ENCODE measurements at places on chromosomes 6 and 20.

DNA sequence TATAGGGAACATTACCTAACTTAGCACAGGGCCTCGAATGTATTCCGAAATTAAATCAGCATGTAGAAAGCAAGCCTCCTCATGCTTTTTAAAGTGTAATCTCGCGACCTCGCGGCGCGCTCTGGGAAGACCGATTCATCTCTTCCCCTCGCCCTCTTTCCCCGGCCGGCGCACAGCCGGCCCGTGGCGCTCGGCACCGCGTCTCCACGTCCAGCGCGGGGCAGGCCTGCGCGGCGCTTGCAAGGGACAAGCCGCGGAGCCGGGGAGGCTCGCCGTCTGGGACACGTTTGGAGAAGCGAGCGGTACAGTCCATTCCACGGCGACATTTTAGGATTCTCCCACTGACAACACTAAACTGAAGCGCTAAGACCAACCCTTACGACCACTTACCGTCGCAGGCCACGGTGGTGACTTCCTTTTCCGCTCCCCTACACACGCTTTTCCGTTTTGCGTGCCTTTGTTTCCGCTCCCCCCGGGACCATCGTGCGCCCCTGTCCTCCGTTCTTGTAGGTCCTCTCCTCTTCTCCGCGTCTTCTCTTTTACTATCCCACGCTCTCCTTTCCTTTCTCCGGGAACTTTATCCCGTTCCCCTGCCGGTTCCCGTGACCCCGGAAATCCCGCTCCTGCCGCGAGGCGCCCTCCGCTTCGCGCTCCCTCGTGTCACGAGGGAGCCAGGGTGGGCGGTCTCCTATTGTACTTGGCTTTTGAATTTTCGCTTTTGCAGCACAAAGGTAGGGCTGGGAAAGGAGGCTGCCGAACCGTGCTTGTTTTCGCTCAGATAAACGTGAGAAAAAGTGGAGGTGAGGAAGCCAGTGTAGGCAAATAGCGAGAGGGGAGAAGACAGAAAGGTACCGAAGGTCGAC is at the start of gene ECHDC1:
ECHDC1 (minus strand) TSS at position 664 of the 863 bp plus-strand sequence. CDS start 12,581 bp downstream, outside the sequence.
- peak; percentile 56 for DNase-seq

- peak; percentile 81 for DNase-seq
Observed at GRCh38 chr6:74137911-74138310, 441.9 kb downstream of the CD109 start.

- DNase-seq = no peak
Observed at GRCh38 chr6:3269281-3269975, 10.7 kb downstream of the PSMG4 start.

DNA sequence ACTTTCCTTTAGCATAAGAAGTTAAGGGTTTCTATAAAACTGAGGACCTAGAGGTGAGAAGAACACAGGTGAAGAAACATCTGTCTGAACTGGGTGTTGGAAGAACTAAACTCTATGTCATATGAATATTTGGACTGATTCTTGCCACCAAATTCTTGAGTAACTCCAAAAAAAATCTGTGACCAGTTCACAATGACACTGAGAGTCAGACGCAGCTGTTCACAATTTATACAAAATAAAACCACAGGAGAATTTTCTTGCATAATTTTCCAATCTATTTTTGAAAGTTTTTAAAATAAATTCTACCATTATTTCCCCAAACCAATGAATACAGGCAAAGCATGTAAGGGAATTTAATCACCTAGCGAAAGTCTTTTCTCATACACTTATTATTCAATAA is 148.1 kb upstream of the TCF21 start:
- no peak for DNase-seq

DNA sequence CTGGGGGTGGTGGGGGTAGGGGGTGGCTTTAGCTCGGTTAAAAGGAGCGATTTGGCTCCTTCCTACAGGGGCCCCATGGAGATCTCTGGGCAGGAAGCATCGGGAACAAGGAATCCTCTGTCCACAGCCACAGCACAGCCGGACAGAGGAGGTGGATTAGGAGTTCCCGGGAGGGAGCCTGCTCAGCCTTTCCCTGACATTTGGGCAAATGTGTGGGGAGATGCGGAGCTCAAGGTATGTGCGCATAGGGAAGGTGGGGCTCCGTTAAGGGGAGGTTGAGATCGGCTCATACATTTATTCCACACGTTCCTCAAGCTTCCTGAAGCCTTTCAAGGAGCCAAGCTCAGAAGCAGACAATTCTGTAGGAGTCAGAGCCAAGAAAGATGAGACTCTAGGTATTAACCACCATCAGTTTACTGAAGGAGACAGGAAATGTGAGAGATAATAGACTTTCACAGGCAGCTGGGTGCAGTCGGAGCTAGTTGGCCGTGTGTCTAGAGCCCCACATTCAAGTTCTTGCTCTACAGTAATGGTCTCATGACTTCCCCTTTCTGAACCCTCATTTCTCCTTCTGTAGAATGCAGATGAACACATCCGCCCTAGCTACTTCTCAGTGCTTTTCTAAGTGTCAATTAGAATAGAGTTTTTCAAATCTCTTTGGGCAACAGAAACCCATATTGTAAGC is 40.8 kb upstream of the EPB41L1 start:
- no peak for DNase-seq

- DNase-seq = peak; percentile 50
Observed at GRCh38 chr6:80767808-80768207, 661.3 kb downstream of the BCKDHB start.

- peak; percentile 38 for DNase-seq
Observed at GRCh38 chr6:156776840-156777576, at the start of gene ARID1B. TSS of gene ARID1B (plus strand) at chr6:156777378. CDS start at chr6:156777681, 303 bp downstream.

DNA sequence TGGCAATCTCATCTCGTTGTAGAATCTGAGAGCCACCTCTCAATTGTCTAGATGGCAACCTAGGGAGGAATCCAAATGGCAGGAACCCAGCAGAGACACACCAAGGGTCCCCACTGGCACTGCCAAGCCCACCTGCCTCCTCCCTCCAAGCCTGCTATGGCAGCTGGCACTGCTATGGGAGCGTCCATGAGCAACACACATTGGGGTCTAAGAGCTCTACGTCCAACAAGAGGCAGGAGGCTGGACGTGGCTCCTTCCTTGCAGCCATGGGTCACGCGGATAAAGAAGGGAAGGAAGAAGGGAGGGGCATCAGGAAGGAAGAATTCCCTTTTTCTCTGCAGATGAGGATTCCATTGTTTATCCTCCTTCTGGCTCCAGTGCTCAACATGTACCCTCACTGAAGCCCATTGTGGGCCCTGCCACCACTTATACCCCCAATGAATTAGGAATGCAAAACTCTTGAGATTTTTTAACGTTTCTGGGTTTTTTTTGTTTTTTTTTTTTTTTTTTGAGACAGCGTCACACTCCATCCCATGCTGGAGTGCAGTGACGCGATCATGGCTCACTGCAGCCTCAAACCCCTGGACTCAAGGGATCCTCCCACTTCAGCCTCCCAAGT is 17.3 kb downstream of the ATP9A start:
- no peak for DNase-seq

GRCh38 chr6:39090036-39090435 is 24.9 kb downstream of the SAYSD1 start:
- no peak for DNase-seq

DNA sequence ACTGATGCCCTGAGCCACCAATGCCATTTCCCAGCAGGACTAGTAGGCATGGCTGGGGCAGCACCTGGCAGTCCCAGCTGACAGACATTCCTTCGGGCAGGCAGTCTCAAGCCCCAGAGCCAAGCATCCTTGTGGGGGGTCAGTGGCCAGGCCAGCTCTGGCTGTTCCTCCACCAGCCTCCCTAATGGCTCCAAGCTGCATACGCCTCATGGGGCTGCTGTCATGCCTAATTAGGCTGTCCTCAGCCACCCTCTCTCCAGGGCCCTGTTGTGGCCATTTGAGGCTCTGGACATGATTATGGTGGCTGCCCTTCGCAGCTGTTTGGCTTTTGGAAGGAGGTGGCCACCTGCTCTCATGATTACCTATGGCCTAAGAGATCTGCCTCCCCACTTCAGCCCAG is 79.4 kb downstream of the DLGAP4 start:
- DNase-seq = no peak

DNA sequence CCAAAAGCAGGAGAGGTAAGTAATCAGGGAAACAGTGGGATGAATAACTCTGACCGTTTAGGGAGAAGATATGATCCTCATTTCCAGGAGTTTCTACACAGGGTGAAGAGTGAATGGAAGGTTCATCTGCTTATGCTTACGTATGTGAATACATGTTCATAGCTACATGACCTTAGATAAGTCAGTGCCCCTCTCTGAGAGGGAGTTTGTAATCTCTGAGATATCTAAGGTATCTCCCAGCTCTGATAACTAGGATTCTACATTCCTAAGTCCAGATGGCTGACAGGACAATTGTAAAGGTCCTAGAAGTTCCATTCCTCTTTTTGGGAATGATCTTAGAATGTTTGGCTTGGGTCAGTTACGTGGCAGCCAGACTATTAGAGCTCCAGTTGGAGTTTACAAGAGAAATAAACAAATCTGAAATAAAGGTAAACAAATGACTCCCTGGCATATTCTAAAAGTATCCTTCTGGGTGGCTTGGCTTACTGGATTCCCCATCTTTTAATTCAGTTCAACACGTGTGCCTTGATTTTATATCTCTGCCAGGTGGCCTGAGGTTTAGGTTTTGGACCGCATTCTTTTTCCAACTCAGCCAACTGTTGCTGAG is 15.8 kb downstream of the PROCR start:
- DNase-seq = no peak

DNA sequence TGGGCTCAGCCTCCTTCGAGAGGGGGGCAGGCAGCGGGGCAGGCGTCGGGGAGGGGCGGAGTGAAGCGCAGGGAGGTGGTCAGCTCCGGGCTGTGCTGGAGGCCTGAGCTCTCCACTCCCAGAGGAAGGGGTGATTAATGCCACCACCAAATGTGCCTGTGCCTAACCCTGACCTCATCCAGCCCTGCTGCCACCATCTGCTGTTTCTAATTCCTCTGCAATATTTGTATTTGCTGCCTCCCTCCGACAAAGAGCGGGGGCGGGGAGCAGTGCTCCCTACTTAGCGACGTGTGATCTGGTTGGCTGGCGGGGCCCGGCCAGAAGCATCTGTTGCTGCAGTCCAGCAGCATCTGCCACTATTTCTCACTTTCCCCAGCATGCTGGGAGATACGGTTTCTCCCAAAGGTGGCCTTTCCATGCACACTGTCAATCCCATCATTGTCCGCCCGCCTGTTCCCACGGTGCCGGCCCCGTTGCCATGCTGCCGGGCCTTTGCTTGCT is 47.0 kb downstream of the DLL1 start:
- no peak for DNase-seq

DNA sequence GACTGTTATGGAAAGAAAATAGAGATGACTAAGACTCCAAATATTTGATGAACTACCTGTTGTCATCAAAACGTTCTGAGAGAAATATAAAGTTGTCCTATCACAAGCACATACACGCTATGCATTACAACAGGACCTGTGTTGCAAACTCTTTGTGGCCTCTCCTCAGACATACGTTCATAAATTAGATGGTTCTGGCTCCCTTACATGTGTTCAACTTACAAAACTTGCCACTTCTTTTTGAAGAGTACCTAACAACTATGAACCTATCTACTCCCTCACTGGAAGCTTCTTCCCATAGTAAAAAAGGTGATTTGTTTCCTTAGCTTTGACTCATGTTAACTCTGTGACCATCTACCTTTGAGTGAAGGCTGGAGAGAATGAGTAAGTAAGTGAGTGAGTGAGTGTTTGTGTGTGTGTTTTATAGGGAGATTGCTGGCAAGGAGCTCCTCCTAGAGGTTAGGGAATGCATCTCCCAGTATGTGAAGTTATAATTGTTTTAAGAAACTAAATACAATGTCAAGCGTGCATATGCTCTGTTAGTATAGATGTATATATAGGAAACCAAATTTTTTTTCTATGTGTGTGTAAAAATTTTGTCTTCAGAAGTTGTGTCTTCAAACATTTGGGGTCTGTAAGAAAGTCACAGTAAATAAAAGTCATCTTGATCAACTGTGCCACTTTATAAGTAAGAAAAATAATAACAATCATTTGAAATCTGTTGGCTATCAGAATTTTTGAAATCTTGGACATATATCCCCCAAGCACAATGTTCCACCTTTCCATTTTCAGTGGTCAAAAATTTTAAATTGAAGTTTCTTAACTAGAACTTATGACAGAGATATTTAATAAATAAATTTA is 1211.1 kb upstream of the GJE1 start:
- DNase-seq = peak; percentile 79

- DNase-seq = no peak
Observed at GRCh38 chr6:169809386-169809785, 58.0 kb downstream of the ERMARD start.

DNA sequence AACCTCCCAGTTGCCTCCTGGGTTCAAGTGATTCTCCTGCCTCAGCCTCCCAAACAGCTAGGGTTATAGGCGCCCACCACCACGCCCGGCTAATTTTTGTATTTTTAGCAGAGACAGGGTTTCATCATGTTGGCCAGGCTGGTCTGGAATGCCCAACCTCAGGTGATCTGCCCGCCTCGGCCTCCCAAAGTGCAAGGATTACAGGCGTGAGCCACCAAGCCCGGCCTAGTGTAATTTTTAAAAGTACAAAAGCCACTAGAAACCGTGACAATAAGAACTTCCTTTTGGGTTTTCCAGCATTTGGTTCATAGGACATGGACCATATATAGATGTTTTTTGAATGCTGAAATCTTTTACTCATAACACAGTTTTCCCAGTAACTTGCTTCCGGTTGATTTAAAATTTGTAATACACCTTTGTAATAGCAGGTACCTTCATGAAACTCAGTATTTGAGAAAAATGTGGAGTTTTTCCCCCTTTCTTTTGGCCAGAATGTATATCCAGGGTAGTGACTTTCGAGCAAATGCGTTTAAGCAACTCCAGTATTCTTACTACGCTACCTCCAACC is 467 bp downstream of the PXT1 start:
- no peak for DNase-seq

DNA sequence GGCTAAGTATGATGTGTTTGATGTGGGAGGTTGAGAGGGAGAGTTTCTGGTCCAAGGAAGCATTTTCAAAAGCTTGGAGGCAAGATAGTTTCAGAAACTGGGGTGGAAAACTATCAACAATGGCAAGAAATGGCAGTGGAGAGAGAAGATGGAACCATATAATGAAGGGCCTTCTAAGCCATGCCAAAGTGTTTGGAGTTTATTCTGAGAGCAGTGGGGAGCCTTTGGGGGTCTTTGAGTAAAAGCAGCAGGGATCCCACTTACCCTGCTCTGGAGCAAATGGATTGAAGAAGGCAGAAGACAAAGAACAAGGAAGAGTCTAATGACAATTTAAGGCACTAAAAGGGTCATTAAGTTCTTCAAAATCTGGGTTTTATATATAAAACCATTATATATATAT is 538.9 kb downstream of the UTRN start:
- DNase-seq = no peak

- no peak for DNase-seq
Observed at GRCh38 chr6:38187325-38187724, 367.8 kb downstream of the ZFAND3 start.

GRCh38 chr20:41735949-41736348 is 117.8 kb upstream of the CHD6 start:
- no peak for DNase-seq

- no peak for DNase-seq
Observed at GRCh38 chr20:6122111-6122872, 538 bp downstream of the FERMT1 start.

Data from fibroblast of the conjunctiva (primary cell).